ENCODE measurements at places on chromosomes 6 and 20.

GRCh38 chr6:75299801-75300530, 15.4 kb upstream of the TMEM30A start:
- DNase-seq = no peak

- no peak for DNase-seq
Observed at GRCh38 chr6:44775121-44775520, 387.6 kb downstream of the CDC5L start.

GRCh38 chr20:63064745-63065711, 58.3 kb upstream of the BHLHE23 start:
- DNase-seq = no peak

DNA sequence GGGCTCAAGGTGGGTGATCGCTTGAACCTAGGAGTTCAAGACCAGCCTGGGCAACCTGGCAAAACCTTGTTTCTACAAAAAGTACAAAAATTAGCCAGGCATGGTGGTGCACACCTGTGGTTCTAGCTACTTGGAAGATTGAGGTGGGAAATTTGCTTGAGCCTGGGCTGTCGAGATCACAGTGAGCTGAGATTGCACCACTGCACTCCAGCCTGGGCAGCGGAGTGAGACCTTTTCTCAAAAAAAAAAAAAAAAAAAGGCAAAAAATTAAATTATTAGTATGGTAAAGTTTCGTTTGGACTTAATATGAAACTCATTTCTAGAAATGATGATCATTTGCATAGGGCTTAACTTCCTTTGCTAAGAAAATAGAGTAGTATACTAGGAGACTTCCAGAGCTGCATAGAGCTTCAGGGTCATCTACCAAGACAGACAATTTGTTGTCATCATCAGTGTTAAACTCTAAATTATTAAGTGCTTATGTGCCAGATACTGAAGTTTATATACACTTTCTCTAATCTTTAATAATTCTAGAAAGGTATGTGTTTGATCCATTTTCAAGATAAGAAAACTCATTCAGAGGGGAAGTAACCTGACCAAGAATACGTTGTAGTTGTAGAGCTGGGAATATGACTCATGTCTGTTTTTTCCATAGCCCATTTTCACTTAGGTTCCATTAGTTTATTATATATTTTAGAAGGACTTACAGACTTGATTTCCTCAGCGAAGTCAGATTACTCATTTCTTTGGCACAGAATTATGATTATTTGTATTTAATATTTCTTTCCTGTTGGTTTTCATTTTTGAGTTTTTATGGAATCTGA, 84.5 kb downstream of the SLC16A10 start:
- no peak for DNase-seq

GRCh38 chr6:85137865-85138264, 312.0 kb upstream of the NT5E start:
- no peak for DNase-seq

DNA sequence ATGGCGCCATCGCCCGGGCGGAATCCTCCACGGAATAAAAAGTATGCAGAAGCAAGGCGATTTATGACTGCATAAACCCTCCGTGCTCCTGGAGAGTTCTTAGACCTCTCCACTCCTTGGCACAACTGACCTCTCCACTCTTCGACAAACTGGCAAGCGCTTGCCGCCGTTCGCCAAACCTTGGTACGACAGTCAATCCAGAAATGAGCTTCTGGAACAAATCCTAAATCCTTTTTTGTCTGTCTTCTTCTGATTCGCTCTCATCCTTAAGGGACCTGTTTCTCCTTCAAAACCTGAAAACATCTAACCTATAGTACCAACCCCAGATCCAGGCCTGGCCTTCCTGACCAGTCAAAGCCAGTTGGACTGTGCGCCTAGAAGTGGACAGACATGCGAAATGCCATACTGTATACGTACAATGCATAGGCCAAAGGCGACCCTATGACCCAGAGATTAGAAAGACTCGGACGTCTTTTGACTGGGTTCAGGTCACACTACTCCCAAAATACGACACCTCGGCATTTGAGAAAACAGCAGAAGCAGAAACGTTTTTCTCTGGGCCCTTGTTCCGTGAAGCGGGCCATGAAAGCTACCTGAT, 59.4 kb downstream of the TRIM27 start:
- DNase-seq = no peak

- no peak for DNase-seq
Observed at GRCh38 chr6:6738922-6739716, 150.6 kb downstream of the LY86 start.

DNA sequence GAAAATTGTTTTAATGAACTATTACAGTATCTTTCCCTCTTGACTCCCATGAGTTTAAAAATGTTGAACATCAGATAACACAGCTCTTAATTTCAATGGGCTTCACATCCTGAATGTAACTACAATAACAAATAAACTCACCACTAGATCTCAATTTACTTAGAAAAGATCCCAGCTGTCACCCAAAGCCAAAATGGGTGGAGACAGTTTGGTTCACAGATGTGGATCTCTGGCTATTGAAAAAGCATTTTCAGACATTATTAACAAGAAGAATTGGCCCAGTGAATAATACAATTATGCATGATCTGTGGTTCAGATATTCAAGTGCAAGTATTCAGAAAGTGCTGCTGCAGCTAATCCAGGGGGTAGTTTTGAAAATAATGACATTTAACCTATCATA, 184.7 kb upstream of the RALGAPA2 start:
- no peak for DNase-seq

DNA sequence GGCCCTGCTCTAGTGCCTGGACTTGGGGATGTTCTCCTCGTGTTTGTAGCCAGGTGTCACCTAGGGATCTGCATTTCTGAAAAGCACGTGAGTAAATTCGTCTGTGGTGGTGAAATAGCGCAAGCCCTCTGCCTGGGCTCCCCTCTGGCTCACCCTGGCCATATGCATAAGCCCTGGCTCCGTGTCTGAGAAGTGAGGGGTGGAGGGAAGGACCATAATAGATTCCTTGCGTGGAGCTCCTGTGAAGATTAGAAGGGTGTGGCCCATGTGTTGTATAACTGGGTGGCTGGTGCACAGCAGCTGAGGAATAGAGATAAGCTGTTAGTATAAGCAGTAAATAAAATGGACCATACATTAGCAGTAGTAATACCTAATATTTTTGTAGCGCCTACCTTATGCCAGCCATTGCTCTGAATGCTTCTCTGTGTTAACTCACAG, 4.8 kb downstream of the BCAS1 start:
- no peak for DNase-seq

- DNase-seq = no peak
Observed at GRCh38 chr6:29510202-29510601, 22.4 kb upstream of the MAS1L start.

- DNase-seq = no peak
Observed at GRCh38 chr6:33118525-33119123, 42.8 kb downstream of the HLA-DPB1 start.

DNA sequence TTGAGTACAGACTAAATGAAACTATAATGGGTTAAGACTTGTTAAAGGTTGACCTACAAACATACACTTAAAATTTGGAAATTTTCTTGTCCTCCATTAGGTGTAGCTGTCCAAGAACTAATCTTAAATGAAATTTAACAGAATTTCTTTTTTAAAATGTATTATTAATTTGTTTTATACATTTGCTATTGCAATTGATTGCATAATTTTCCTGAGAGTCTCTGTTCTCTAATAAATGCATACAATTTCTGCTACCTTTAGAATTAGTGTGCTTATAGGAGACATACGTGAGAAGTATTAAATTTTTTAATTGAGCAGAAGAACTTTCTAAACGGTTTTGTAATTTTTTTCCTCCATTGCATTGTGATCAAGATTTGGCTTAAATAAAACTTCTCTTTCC, 1.5 kb downstream of the FAM135A start:
- DNase-seq = no peak

GRCh38 chr6:110645685-110646418, 169.4 kb downstream of the CDK19 start:
- DNase-seq = no peak

DNA sequence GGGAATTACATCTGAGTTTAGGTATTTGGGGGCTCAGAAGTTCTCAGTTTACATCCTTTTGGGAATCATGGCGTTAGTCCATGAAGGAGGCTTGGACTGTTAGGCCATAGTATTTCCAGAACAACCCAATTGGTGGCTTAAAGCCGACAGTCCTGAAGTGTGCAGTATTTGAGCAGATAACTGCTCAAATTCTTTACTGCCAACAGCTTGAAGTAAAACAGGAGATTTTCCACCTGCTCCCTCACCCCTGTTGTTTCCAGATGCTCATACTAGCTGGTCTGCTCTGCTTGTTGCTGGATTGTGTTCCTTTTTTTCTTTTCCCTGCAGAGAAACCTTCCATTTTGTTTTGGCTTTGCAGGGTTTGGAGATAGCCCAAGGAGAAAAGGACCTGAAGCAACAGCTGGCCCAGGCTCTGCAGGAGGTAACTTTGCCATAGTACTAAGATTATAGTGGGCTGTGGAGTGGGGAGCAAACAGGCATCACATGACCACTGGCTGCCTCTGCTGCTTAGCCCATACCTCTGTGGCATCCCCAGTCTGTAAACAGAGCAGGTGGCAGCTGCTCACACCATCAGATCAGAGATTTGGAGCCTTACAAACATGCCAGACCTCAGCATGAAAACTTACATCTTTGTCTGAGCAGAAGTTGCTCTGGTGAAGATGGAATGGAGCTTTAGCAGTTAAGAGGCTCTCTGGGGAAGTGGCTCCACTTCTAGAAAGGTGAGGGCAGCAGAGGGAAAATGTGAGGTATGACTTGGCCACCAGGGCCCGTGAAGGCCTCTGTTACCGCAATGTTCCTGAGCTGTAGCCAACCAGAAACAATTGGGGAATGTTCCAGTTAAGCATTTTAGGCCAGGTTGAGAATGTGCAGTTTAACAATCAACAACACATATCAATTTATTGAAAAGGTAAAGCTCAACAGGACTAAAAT, 17.6 kb downstream of the RNF8 start:
- no peak for DNase-seq

- DNase-seq = no peak
Observed at GRCh38 chr6:15341311-15342001, 95.6 kb downstream of the JARID2 start.

DNA sequence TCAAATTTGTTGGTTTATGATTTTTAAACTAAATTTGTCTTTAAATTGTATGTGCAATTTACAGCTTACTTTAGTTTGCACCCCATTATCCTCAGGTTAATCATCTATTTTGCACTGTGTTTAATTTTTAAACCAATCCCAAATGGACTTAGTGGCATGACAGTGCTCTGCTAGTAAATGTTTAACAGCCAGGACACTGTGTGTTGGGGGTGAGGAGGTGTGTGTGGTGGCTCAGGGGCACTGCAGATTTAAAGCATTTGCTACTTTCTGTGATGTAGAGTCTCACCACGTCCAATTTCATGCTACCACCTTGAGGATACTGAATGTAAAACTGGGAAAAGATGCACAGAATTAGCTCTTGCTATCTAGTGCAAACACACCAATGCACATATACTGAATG, 225.7 kb downstream of the HAO1 start:
- DNase-seq = no peak
